ENCODE measurements at places on chromosomes 1 and 21.

- DNase-seq: no peak
Observed at GRCh38 chr1:168360151-168361021, 79.7 kb downstream of the TBX19 start.

DNA sequence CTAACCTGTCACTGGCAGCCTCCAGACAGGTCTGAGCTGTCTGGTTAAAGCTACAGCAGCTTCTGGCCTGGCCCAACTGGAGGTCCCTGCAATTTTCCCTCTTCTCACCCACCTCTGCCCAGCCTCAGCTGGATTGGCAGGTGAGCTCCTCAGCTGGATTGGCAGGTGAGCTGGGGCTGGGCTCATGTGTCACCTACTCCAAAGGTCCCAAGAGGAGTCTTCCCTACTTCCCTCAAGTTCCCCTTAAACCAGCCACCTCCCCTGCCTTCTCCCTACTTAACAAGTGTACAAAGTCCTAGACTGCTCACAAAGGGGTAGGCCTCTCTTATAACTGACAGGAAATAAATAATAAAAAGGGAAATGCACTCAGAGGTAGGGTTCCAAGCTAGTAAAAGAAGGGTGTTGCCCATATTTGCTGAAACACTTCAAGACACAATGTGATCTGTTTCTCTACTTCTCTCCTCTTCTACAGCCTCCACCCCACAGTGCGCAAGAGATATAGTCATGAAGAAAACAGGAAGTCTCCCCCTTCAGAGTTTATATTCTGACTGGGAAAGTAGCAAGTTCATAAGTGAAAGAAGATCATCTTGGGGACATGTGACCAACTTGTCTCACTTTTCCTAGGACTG, at the start of gene GPA33:
GPA33 (minus strand) TSS at position 64 of the 629 bp plus-strand sequence. CDS start 90 bp downstream, outside the sequence.
- no peak for DNase-seq

- no peak for DNase-seq
Observed at GRCh38 chr1:168470901-168471431, 72.8 kb downstream of the XCL2 start.

DNA sequence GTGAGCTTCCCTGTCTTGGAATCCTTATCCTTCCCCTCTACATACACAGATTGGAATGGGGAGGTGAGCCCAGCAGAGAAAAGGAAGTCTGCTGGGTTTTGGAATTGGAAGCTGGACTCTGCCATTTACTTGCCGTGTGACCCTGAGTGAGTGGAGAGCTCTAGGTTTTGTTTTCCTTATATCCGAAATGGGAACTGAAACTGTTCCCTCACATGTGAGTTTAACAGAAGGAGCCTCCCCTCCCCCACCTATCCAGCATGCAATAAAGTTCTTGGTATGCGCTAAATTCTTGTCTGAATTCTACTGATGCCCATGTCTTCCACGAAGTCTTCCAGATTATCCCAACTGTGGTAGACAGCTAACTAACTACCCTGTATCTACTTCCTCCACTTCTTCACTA, 58.7 kb downstream of the NENF start:
- DNase-seq: no peak

DNA sequence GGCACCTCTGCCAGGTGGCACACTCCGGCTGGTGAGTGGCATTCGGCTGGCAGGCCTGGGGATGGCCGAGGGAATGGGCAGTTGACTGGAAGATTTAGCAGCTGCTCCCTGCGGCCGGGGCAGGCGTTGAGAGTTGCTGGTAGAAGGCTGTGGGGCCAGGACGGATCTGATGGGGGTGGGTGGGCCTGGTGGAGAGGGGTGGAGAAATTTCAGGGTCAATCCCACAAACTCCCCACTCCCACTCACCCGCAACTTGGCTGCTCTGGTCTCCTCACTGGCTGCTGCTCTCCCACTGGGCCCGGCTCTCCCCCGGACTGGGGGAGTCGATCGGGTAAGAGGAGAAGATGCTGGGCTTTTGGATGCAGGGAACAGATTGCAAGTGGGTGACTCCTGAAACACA, 2.1 kb downstream of the PSRC1 start:
- DNase-seq: no peak

- DNase-seq: peak; percentile 18
Observed at GRCh38 chr1:161304927-161305866, 4.6 kb downstream of the MPZ start.

DNA sequence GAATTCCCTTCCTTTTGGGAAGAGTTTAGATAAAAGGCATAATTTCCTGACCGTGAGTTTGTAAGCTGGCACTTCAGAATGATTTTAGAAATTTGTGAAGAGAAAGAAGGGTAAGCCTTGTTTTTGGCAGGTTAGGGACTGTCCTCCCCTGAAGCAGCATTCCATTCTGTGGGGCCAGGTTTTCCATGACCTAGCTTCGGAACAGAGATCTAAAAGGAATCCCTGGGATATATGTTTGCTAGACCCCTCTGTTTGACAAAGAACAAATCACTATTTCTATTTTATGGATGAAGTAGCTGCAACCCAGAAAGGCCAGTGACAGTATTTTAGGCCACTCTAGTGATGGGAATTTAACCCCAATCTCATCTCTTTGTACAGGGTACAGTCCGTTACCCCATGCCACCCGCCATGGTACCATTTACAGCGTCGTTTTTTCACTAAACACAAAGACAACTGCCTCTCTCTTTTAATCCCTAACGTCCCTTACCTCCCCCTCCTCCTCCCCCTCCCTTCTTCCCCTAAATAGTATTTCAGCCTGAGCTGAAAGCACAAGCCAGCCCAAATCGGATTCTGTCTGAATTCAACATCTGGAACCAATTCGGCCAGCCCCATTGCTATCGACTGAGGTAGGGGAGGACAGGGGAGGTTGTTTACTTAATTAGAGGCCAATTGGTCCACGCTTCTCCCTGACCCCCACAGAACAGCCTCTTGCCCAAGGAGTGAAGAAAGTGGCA, 23.4 kb upstream of the IKBKE start:
- no peak for DNase-seq

DNA sequence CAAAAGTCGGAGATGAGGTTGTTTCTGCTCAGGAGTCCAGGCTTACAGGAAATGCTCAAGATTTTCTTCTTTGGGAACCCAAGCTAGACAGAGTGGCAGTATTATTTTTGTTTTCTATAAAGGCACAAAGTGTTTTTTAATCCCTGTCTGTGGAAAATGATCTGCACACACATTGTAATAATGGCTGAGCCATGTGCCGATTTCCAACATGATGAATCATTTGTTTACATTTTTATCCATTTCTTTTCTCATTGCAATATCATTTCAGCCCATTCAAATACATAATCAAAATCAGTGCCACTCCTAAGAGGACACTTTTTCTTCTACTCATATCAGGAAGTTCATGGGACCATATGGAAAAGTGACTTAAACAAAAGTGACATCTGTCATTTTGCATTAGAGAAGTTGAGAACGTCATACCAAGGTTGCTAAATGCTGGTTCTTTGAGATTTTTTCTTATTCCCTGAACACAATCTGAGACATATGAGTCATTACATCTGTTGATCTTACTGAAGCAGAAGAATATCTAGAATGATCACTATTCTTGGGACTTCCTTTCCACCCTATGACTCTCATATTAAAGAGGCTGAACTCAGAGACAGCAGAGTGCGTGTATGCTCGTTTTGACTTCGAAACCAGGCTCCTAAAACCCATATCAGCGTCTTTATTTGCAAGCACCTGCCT, 44.9 kb downstream of the ACTA1 start:
- no peak for DNase-seq

DNA sequence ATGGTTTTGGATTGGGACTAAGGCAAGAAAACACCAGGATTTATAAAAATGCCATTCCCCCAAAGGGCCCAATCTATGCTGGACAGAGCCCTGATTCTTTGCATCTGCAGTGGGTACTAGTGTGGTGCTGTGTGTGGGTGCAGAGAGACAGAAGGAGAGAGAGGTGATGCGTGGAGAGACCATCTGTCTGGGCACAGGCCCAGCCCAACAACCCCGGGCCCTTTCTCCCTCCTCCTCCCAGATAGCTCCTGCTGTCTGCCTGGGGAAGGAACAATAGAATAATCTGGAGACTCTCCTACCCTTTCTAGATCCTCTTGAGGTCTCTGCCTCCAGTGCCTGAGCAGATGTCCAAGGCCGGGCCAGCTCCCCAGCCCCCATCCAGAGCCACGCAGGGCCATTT, 15.1 kb downstream of the KIAA1614 start:
- DNase-seq: no peak

DNA sequence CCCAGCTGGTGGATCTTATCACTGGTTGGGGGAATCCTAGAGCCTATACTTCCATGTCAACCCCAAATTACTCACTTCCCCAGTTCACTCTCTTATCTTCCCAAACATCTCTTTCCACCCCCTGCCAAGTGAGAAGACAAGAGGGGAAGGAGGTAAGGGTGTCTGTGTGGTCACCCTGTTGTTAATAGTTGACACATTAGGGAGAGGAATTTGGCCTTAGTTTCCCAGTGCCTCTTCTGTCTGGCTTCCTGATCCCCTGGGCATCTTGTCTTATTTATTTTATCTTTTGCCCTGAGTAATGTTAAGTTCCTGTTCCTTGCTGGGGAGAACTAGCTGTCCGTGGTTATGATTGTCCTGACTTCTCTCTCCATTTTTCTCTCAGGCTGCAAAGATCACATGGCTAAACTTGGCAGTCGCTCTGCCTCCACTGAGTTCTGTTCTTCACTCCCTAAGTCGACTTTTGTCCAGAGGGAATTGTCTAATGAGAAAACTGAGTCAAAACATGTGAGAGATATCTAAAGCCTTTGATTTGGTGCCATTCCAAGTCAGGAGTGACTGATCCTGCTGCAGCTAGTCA, 157.1 kb upstream of the SYT6 start:
- DNase-seq: no peak

DNA sequence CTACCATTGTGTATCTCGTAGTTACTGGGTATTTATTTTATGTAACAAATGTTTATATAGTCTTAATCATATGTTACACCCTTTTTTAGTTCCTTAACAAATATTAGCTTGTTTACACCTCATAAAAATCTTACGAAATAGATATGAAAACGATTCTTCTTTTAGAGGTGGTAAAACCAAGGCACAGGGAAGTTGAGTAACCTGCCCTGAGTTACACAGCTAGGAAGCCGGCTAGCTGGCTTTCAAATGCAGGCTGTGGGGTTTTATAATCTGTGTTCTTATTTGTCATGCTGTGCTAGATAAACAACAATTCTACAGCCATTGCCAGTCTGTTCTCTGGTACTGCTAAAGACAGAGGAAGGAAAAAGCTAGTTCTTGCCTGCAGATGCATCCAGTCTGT, 109.6 kb downstream of the NOS1AP start:
- no peak for DNase-seq

- no peak for DNase-seq
Observed at GRCh38 chr1:151858030-151858746, 4.7 kb upstream of the THEM5 start.

GRCh38 chr21:45979141-45979631, 2.4 kb upstream of the COL6A1 start:
- DNase-seq: no peak

DNA sequence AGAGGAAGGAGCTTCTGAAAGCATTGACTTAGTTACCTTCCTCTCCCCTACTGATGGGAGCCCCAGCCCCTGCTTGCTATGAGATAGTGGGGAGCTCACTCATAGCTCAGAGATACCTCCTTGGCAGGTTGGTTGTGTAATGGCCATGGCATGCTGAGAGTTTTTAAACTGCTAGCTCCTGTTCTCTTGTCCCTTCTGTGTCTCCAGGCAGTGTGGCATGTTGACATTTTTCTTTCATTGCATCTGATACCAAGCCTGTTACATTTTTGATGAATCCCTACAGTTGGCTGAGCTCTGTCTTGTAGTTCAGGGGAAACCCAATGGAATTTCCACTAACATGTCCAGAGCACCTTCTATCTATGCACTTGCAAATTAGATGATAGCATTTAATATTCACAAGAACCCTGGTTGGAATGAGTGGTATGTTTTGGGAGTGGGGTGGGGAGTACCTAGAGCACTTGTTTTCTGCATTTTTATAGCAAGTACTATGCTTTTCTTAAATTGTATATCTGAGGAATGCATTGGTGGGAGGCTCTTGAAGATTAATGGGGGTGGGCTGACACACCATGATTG, 39.1 kb upstream of the EFCAB14 start:
- no peak for DNase-seq

GRCh38 chr1:12208764-12209494, 20.9 kb upstream of the VPS13D start:
- peak; percentile 93 for DNase-seq

DNA sequence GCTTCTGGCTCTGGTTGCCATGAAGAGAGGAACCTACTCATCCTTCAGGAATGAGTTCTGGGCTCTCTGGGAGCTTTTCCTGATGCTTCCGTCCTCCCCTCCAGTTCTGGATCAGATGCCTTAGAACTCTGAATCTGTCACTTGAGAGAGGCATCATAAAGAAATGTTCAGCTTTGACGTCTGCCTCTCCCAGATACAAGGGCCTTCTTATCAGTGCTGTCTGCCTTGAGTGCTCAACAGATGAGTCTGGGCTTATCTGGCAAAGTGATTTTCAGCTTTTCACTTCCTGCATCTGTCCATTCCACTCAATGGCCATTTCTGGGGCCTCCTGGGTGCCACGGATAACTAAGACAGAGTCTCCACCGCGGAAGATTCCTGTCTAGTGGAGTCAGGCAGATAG, 12.3 kb upstream of the OTUD3 start:
- DNase-seq: no peak

- DNase-seq: no peak
Observed at GRCh38 chr1:56774067-56774609, 45.1 kb downstream of the FYB2 start.

GRCh38 chr1:86906419-86906818, 7.5 kb downstream of the SELENOF start:
- no peak for DNase-seq

GRCh38 chr1:18836654-18837053, 22.8 kb downstream of the TAS1R2 start:
- no peak for DNase-seq

- DNase-seq: no peak
Observed at GRCh38 chr1:116232989-116233514, 121.9 kb downstream of the MAB21L3 start.
